ENCODE measurements at places on chromosomes 3 and 15. TPM values are rescaled to one million over a fixed set of nuclear protein-coding genes. Genes with fewer than 3 reads are reported as not detected.

DNA sequence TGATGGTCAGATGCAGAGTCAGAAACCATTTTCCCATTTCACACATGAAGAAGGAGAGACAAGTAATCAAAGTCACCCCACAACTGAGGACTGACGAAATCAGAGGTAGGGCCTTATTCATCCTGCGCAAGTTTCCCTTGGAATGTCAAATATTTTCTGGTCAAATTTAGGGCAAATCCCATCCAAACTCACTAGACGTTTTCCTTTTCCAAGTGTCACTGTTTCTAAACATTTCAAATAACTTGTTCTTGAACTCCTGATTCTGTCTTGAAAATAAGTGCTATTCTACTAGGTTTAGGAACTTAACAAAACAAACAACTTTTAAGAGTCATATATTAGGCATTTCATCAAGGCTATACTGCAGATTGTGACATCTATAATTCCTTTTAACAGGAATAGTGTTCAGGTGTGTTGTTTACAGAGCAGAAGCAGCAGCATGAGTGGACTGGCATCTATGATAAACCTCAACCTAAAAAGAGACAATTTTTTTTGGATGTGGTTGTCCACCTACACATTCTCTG lies 40.7 kb downstream of the SUMF1 start:
- DNase-seq = no peak

DNA sequence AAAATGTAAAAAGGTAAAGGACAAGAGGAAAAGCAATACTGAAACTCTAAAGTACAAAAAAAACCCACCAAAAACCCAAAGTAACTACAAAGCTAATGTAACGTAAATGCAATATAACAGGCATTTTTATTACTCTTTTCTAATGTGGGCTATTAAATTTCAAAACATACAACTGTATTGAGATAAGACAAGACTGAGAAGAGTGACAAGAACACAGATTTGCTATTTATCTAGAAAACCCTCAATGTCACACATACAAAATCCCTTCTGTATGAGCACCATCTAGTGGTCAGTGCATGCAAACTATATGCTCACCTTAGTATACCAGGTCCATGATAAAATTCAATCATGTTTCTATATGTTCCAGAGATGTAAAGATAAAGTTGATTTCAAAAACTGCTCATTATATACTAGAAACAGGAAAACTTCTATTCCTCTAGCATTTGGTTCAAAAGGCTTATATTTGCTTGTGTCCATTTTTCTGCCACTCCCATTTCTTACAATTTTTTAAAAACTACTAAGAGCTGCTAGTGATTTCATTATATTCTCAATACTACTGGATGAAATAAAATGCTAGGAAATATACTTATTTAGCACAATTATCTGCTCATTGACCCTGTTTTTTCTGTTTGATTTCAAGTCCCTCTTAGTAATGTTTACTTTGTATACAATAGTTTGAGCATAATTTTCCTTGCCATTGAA lies 111.4 kb downstream of the DLG1 start:
- DNase-seq = no peak

DNA sequence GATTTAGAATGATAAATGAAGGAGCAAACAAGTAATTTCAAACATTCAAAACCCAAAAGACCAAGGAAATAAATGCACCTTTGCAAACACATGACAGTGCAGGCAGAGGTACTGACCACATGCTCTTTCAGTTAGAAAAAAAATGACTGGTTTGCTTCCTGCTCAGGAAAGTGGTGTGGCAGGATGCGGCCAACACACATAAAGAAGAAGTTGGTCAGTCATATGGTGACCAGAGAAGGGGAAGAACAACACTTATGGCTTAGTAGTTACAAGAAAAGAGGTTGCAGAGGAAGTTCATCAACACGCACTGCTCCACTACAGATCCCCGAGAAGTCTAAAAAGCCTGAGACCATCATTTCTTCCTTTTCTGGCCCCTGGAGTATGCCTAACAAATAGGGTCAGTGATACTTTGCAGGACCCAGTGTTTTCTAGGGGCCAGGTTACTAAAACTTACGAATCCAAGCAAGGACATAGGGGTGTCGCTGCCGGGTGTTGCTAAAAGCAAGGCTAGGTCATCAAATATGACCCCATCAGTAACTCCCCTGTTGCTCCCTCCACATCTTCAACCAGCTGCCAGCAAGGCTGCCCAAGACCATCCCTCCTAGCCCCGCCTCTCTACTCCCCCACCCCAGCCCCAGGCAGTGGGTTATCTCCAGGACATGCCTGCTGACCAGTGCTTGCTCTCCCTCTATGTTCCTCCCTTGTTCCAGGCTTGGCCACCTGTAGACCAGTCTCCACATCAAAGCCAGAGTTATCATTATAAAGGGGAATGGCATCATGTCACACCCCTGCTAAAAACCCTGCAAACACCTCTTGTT lies 11.2 kb downstream of the ATP8B4 start:
- no peak for DNase-seq

COL6A5 gene
- polyA plus RNA-seq = 2.6 TPM

DRD3 gene
- 0.94 TPM for polyA plus RNA-seq

IGDCC3 gene
- 5.8 TPM for polyA plus RNA-seq

HYAL2 gene
- 58.6 TPM for polyA plus RNA-seq

- DNase-seq = no peak
These were observed 17.5 kb upstream of the NMD3 start for GRCh38 chr3:161203485-161204098.

DNA sequence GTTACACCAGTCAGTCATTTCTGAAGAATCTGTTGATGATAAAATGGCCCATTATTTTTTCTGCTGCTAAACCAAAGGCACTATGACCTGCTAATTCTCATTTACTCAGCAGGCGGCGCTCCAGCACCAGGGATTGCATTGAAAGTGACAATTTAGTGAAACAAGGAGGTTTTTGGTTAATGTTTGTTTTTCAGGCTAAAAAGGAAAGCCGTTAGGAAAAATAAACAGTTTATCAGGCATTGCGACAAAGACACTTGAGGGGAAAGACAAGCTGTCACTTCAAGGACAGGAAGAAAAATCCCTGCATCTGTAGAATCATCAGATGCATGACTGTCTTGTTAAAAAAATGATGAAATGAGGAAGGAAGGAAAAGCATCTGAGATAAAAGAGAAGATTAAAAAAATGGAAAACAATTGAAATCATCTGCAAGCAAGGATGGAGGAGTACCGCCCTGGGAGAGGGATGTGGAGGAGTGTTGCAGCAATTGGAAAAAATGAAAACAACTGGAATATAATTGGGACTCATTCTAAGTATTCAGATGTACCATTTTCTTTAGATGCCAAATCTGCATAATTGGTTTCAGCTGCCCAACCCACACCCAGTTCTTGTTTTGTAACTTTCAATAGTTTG lies 54.0 kb downstream of the NR1D2 start:
- DNase-seq = peak; percentile 85

DNA sequence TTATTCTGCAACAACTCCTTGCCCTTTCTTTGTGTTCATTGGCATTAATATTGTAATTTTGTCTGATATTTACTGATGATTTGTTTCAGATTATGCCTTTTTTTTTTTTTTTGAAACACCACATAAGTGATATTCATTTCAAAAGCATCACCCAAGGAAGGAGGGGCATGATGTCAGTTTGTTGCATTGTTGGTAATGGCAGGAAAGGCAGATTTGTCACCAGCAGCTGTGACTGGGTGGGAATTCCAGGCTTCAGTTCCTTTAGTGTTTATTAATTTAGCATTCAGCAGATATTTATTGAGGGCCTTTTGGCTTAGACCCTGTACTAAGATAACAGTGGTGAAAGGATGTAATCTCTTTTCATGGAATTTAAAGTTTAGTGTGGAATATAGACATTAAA lies 19.5 kb downstream of the SENP2 start:
- DNase-seq = no peak

DNA sequence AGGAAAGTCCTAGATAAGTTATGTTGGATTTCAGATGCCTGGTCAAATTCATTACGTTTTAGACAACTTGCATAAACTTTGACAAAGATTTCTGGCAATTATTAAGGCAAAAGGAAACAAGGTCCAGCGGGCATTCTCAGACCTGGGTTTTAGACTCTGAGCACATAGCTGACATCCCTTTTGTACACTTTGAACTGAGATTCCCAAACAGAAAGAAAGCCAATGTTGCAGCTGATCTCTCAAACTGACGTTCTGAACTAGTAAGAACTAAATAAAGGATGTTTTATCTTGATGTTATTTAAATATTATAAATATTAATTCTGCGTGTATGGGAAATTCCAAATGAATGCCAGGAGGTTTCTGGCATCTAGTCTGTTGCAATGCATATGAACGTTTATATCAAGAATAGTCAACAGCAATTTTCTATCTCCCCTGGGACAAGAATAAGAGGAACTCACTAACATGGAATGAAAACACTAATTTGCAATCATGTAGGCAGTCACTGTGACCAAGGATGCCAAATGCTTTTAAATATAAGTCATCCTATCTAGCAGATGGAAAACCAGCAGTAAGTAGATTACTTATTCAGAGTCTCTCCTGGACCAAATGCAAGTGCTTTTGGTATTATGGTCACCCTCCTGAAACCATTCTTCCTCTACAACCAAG lies 202.1 kb downstream of the GREM1 start:
- DNase-seq = no peak

DNA sequence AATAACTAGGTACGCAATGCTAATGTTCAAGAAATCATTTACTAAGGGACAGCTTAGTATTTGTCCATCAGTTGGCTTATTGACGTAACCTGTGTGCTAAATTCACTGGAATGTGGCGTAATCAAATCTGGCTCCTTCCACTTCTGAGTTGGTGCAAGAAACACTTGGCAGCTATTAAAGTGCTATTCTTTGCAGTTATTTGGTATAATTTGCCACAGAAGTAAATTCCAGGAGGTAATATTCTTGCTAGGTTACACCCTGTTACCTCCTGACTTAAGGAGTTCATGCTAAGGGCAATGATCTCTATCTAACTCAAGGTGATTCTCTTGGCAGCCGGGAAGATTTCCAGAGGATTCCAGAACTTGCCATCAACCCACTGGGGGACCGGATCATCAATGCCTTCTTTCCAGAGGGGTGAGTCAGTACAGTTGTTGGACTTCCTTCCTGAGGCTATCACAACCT lies 25.5 kb downstream of the CHP1 start:
- no peak for DNase-seq

- no peak for DNase-seq
These were observed 512 bp downstream of the IQCF5 start for GRCh38 chr3:51874889-51875288.

GRCh38 chr15:68314563-68314962 lies 37.0 kb downstream of the FEM1B start:
- peak; percentile 68 for DNase-seq

- no peak for DNase-seq
These were observed 48.7 kb upstream of the MDFIC2 start for GRCh38 chr3:70360979-70361760.

- no peak for DNase-seq
These were observed 285.6 kb upstream of the ARHGEF26 start for GRCh38 chr3:153835540-153835939.

FRMD5 gene
- 12.3 TPM for polyA plus RNA-seq

NR2E3 gene
- 1.2 TPM for polyA plus RNA-seq

GRCh38 chr3:51942603-51943450 lies 664 bp downstream of the PARP3 start:
- no peak for DNase-seq

DNA sequence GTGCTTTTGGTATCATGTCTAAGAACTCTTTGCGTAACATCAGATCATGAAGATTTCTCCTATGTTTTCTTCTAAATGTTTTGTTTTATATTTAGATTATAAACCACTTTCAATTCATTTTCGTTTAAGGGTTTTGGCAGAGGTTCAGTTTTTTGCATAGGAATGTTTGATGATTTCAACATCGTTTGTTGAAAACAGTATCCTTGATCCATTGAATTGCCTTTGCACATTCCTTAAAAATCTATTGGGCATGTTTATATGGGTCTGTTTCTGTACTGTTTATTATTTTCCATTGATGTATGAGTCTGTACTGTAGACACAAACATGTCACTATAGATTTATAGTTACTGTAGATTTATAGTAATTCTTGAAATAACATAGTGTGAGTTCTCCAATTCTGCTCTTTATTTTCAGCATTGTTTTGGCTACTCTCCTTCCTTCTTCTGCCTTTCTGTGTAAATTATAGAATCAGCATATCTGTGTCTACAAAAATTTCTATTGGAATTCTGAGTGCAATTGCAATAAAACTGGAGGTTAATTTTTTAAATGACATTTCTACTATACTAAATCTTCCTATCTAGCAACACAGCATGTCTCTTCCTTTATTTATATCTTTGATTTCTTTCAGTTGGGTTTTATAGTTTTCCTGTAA lies 374.0 kb downstream of the SV2B start:
- no peak for DNase-seq

DNA sequence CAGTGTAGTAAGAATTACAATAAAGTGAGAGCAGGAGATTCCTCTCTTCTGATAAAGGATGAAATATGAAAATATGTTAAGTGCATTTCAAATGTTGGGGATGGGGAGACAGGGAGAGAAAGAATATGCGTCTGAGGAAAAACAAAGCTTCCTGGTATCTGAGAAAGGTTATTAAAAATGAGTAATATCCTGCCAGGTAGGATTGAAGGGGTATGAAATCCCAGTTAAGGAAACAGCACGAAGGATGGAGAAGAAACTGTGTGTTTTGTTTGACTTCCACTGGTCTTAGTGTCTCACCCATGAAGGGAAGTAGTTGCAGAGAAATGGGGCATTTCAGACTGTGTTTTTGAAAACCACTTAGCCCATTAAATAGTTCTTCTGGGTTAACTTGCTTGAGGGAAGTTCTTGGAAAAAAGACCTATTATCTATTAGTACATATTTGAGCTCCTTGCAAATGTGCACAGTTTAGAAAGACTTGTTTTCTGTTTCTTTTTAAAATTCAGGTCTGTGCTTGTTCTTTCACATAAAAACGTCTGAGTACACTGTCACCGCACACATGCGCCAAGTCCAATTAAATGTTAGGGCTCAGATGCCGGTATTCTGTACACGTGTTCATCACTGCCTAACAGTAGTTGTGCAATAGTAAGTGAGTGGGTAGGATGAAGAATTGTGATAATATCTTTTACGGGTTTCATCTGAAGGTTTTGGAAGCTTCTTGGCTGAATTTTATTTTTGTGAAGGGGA lies 196.1 kb upstream of the P2RY1 start:
- DNase-seq = peak; percentile 52

- no peak for DNase-seq
These were observed 398.1 kb upstream of the ARPP21 start for GRCh38 chr3:35241236-35241635.

GTF2E1 gene
- polyA plus RNA-seq = 26.0 TPM

DNA sequence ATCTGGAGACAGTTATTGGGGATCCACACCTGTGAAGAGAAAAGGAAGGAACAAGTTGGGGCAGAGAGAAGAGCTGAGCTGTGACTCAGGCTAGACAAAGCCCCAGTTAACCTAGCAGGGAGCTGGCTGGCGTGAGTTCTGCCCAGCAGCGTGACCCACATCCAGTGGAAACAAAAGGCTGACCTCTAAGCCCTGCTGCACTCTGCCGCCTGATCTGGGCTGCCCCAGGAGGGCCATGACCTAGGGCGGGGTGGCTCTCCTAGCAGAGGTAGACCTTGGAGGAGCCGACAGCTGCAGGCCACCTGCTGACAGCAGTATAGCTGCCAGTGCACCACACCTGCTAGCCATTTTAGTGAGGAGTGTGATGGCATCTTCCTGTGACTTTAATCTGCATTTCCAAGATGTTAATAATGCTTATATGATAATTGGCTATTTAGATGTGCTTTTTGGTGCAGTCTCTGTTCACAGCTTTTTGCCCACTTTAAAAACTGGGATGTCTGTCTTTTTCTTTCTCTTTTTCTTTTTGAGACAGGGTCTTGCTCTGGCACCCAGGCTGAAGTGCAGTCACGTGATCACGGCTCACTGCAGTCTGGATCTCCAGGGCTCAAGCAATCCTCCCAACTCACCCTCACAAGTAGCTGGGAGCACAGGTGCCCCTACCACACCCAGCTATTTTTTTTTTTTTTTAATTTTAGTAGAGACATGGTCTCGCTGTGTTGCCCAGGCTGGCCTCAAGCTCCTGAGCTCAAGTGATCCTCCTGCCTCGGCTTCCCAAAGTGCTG lies 78.1 kb downstream of the LSM3 start:
- peak; percentile 44 for DNase-seq

RAB43 gene
- 12.4 TPM for polyA plus RNA-seq
